Esophagus mucosa (tissue), 1 donor: ENCODE measurements at places on chromosomes 2 and 18.

- ATAC-seq, result no peak
Observed at GRCh38 chr2:19802086-19802841, 99.5 kb downstream of the TTC32 start.

- ATAC-seq, result no peak
Observed at GRCh38 chr2:180578441-180578840, 402.0 kb upstream of the UBE2E3 start.

- ATAC-seq, result no peak
Observed at GRCh38 chr2:98478907-98479306, 34.2 kb downstream of the INPP4A start.

- ATAC-seq, result no peak
Observed at GRCh38 chr2:108305901-108306300, 17.2 kb downstream of the SULT1C2 start.

- peak; percentile 5 for ATAC-seq
Observed at GRCh38 chr2:65071499-65072180, 15.4 kb downstream of the CEP68 start.

- ATAC-seq, result no peak
Observed at GRCh38 chr2:39416140-39416539, 20.9 kb downstream of the MAP4K3 start.

DNA sequence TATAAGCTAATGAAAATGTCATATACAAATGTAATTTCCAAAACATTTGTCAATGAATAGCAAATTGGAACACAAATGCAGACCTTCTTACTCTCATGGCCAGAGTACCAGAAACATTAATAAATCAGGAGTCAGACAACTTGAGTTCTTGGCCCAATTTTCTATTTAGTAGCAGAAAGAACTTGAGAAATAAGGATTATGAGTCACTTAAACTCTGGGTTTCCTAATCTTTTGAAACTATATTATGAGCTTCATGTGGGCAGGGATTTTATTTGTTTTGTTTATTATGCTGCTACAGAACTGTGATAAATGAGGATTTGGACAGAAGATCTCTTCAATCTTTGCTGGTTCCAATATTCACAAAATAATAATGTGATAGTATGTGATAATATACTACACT lies 686.7 kb downstream of the NR4A2 start:
- ATAC-seq, result no peak

DNA sequence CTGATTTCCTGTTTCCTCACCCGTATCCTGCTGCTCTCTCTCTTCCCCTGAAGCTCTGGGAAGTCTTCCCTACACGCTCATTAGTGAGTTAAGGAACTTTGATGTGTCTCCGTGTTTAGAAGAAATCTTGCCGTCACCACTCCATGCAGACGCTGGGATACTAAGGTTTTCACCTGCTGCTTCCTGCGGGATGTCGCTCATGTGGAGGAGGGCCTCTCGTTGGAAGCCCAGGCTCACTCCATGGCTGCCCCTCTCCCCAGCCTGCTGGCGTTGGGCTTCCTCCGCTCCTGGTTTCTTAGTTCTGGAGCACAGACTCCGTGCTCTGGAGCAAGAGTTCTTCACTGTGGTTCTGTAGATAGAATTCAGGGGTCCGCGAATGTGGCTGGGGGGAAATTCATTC lies 326.3 kb downstream of the GBX2 start:
- ATAC-seq, result no peak

- no peak for ATAC-seq
Observed at GRCh38 chr2:95039978-95040377, 14.5 kb downstream of the MAL start.

GRCh38 chr2:218291318-218292047 lies 820 bp downstream of the TMBIM1 start:
- ATAC-seq, result no peak

- peak; percentile 2 for ATAC-seq
Observed at GRCh38 chr2:96264656-96265348, 995 bp downstream of the TMEM127 start.

- no peak for ATAC-seq
Observed at GRCh38 chr2:133413863-133414262, 154.4 kb downstream of the NCKAP5 start.

DNA sequence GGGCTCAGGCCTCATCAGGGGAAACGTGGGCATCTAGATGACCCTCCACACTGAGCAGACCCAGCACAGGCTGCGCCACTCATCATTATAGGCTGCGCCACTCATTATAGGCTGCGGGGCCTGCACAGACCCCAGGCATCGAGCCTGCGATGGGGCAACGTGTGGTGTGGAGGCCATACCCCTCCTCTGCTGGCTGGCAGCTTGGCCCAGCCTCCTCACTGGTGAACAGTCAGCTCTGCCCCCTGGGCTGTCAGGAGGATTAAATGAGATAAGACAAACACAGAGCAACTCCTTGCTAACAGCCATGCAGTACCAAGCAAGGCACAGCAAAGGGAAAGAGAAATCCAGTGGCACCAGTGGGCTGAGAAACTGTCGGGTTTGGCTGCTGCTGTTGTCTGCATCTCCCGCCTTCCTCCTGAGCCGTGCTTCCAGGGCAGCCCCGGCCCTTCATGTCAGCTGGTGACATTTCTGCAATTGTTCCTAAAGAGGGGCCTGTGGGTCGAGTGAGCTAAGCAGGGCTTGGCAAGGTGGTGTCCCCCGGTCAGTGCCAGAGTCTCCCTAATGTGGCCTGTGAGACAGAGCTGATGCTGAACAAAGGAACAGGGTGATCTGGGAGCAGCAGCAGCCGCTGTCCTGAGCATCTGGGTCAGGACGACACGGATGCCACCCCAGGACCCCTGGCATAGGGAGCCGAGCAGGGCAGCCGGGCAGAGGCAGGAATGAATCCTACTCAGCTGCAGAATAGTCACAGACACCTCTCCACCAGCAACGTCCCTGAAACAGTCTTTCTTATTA lies 48.7 kb downstream of the RRM2 start:
- no peak for ATAC-seq

DNA sequence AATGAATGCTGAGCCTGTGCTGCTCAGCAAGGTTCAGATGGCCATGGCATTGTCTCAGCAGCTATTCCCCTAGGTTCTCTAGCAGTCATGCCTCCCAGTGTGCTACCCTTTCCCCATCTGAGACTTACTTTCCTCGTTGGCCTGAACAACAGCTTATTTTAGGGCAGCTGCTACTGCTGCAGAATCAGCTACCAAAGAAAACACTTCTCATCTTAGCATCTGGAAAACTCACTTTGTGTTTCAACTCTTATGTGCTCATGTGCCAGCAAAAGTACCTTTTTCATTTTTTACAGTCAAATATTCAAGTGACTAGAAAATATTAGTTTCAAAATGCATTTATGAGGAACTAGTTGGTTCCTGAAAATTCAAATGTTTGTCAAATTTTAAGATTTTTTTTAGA lies 60.4 kb upstream of the ZNF397 start:
- ATAC-seq, result no peak

- ATAC-seq, result no peak
Observed at GRCh38 chr2:66095820-66096345, 339.0 kb upstream of the MEIS1 start.

DNA sequence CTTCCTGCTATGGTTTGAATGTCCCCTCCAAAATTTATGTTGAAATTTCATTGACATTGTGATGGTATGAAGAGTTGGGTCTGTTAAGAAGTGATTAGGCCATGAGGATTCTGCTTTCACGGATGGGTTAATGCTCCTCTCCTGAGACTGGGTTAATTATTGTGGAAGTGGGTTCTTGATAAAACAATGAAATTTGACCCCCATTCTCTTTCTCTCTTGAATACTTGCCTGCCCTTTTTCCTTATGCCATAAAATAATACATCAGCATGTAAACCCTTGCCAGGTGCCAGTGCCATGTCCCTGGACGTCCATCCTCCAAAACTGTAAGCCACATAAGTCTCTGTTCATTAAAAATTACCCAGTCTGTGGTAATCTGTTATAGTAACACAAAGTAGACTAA lies 352.8 kb downstream of the LRRTM4 start:
- ATAC-seq, result no peak

GRCh38 chr2:76268902-76269620 lies 558.3 kb upstream of the GCFC2 start:
- no peak for ATAC-seq

- ATAC-seq, result no peak
Observed at GRCh38 chr18:59228351-59228750, 8.4 kb downstream of the GRP start.

GRCh38 chr18:6591491-6591890 lies 138.0 kb upstream of the ARHGAP28 start:
- no peak for ATAC-seq
